ENCODE measurements at places on chromosomes 3 and 15.

GRCh38 chr3:64059484-64060175 is 36.3 kb upstream of the PSMD6 start:
- DNase-seq: no peak

- no peak for DNase-seq
Measured at GRCh38 chr3:107942951-107943749, 147.7 kb downstream of the CD47 start.

DNA sequence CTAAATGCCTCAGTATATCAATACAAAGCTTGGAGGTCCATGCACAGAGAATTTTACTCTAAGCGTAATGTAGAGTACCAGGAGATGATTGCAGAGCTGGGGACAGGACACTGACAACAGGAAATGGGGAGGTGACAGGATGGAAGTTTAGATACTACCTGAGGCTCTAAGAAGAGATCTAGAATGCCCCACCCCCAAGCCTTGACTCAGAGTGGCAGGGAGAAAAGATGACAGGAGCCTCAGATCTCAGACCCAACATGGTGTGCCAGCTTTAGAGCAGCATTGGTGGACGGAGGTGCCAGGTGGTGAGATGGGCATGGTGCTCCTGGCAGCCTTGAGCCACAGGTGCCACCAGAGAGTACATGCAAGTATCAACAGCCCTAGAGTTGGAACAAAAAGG is 62.5 kb downstream of the LYZL4 start:
- no peak for DNase-seq

- DNase-seq: no peak
Measured at GRCh38 chr15:60936186-60936585, 292.9 kb downstream of the RORA start.

- no peak for DNase-seq
Measured at GRCh38 chr3:57733790-57734189, 22.3 kb upstream of the SLMAP start.

DNA sequence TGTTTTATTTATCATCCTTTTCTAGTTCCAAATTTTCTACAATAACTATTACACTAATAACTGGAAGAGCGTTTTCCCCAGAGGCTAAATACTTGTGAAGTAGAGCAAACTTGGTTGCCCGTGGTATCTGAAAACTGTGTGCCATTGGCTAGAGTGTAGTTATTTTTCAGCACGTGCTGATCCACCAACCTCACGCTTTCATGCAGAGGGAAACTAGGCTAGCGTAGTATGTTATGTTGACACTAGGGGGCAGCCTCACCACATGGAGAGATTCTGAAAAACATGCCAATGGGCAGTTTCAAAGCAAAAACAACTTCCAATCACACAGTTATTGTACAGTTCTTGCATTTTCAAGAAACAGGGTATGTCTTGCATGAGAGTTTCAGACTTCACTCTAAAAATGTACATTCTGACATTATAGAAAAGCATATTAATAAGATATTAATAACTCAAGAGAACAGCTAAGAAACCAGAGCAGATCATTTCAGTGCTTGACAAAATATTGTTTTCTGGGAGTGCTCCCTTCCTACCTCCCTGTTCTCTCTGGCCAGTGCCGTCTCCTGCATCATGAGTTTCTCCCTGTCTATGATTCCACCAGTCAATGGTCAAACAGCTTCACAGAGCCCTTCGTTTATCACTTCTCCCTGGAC is 39.7 kb downstream of the SPATA12 start:
- DNase-seq: peak; percentile 36

- no peak for DNase-seq
Measured at GRCh38 chr3:10340476-10340875, 19.6 kb upstream of the SEC13 start.

DNA sequence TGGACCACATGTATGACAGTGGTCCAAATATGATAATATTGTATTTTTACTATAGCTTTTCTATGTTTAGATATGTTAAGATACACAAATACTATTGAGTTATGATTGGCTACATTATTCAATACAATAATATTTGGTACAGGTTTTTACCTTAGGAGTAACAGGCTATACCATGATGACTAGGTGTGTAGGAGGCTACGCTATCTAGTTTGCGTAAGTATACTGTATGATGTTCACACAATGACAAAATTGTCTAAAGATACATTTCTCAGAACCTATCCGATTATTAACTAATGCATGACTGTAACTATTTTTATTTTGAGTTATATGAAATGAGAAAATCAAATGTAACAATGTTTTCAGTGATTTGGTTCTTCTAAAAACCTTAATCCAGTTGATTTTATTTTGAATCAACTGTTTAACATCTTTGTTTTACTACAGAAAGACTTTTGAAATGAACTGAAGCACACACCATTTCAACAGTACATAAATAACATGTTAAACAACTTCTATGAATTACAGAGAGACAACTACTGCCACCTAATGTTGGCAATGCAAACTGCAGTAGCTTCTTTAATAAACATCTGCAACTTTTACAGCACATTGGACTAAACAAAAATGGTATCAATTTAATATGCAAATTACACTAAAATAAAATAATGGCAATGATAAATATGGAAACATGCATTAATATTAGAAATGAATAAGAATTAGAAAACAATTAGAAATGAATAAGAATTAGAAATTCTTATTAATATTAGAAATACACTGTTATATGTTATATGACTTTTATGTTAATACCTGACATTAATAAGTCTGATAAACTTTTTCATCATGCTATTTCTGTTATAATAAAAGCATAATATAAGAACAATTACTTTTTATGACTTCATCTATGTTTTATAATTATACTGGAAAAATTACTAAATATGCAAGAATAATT is 255.7 kb downstream of the MBNL1 start:
- DNase-seq: peak; percentile 68

DNA sequence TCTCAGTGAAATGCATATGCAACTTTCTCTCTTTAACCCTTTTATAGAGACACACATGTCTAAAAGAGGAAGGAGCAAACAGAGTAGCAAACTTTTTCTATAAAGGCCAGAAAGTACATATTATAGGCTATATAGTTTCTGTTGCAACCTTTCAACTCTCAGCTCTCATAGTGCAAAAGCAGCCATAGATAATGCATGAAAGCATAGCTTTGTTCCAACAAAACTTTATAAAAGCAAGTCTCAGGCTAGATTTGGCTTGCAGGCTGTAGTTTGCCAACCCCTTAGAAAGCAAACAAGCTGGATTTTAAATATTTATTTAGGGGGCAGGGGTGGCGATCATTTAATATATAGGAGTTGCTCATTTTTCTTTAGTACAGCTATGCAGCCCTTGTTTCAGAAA is 193.1 kb upstream of the LRRFIP2 start:
- no peak for DNase-seq

- DNase-seq: no peak
Measured at GRCh38 chr3:184373422-184373821, 4.6 kb downstream of the THPO start.

GRCh38 chr15:55230953-55231352 is 34.2 kb upstream of the RSL24D1 start:
- DNase-seq: no peak
